ENCODE measurements at places on chromosomes 6 and 20. TPM values are rescaled to one million over a fixed set of nuclear protein-coding genes. Genes with fewer than 3 reads are reported as not detected.

NUDT3 gene
- 37.1 TPM for total RNA-seq

DNA sequence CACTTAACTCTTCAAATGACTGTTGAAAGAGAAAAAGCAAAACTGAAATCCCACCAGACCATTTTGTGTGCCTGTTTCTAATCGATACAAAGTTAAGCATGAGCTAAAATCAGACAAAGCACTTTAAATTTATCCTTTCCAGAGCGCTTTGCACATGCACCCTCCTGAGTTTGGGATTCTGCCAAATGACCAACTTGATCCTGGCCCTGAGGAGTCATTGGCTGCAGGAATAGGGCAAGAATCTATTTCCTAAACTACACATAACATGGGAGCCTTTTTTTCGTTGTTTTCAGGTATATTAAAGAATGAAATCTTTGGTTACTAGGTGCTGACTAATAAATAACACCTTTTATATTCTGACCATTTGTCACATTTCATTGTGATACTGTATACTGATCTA is 23.8 kb upstream of the MTHFD1L start:
- no peaks in the 10 kb centered on the region for H3K27me3 ChIP-seq
- no peaks in the 10 kb centered on the region for H3K36me3 ChIP-seq
- no peak overlapping the region for H3K27ac ChIP-seq
- DNase-seq, result no peak
- no peaks in the 10 kb centered on the region for H3K4me1 ChIP-seq
- H3K4me3 ChIP-seq, result no peak overlapping the region

RNF39 gene
- total RNA-seq, result not detected

PREX1 gene
- total RNA-seq, result 37.1 TPM

ZNF311 gene
- 1.7 TPM for total RNA-seq

DNA sequence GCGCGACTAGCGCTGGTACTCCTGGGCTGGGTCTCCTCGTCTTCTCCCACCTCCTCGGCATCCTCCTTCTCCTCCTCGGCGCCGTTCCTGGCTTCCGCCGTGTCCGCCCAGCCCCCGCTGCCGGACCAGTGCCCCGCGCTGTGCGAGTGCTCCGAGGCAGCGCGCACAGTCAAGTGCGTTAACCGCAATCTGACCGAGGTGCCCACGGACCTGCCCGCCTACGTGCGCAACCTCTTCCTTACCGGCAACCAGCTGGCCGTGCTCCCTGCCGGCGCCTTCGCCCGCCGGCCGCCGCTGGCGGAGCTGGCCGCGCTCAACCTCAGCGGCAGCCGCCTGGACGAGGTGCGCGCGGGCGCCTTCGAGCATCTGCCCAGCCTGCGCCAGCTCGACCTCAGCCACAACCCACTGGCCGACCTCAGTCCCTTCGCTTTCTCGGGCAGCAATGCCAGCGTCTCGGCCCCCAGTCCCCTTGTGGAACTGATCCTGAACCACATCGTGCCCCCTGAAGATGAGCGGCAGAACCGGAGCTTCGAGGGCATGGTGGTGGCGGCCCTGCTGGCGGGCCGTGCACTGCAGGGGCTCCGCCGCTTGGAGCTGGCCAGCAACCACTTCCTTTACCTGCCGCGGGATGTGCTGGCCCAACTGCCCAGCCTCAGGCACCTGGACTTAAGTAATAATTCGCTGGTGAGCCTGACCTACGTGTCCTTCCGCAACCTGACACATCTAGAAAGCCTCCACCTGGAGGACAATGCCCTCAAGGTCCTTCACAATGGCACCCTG is 1.6 kb downstream of the TPBG start:
- H3K27me3 ChIP-seq, result no peaks in the 10 kb centered on the region
- no peak for DNase-seq
- H3K27ac ChIP-seq, result peak overlapping the region; percentile 91
- H3K36me3 ChIP-seq, result no peaks in the 10 kb centered on the region
- peak overlapping the region; percentile 71 for H3K4me3 ChIP-seq

NKX2-2 gene
- not detected for total RNA-seq

DNA sequence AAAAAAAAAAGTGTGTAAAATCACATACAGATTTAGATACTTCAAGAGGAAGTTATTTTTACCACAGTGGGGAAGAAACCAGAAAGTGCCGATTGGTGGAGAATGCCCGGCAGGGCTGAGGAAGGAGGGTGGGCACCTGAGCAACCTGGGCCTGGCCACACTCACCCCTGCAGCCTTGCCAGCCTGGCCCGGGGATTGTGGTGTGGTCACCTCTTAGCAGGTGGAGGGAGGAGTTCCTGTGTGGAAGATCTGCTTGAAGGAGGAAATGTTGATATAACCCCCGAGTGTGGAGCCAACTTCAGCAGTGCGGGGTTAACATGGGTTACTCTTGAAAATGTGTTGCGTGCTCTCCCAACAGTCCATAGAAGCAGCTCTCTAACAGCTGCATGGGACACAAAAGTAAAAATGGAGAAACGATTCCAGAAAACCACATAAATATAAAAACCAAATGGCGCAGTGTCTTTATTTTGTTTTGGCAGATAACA is 14.7 kb downstream of the UST start:
- DNase-seq, result no peak
- no peaks in the 10 kb centered on the region for H3K27me3 ChIP-seq
- H3K27ac ChIP-seq, result peak overlapping the region; percentile 60
- no peaks in the 10 kb centered on the region for H3K36me3 ChIP-seq
- peaks cover 35% of the 10 kb centered on the region for H3K4me1 ChIP-seq
- H3K4me3 ChIP-seq, result peak overlapping the region; percentile 26

GRCh38 chr6:70863343-70863742 is 93.5 kb downstream of the B3GAT2 start:
- H3K27me3 ChIP-seq, result no peaks in the 10 kb centered on the region
- H3K36me3 ChIP-seq, result peaks cover 4% of the 10 kb centered on the region
- H3K27ac ChIP-seq, result no peak overlapping the region
- H3K4me1 ChIP-seq, result no peaks in the 10 kb centered on the region

VPS16 gene
- total RNA-seq, result 35.1 TPM

DNA sequence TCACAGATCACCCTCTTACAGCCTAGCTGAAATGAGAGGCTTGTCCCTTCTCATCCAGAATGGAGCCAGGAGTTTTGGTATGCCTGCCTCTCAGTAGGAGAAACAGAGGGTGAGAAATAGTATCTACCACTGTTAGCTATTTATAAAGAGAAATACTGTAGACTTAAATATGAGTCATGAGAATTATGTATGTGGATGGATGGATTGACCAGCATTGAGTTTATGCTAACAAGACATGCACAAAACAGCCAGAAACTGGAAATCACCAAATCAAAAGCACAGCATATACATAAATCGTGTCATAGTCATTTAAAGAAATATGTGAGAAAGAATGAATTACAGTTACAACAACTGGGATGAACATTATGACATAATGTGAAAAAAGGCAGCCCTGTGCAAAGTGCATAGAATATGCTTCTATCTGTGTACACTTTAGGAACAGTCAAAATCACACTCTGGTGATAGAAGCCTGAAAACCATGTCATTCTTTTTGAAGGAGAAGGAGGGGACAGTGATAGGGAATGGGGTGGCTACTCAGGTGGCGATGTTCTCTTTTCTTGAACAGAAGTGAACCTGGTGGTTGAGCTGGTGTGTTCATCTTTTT is 79.8 kb upstream of the KIF25 start:
- H3K4me1 ChIP-seq, result no peaks in the 10 kb centered on the region
- H3K27ac ChIP-seq, result no peak overlapping the region

DNA sequence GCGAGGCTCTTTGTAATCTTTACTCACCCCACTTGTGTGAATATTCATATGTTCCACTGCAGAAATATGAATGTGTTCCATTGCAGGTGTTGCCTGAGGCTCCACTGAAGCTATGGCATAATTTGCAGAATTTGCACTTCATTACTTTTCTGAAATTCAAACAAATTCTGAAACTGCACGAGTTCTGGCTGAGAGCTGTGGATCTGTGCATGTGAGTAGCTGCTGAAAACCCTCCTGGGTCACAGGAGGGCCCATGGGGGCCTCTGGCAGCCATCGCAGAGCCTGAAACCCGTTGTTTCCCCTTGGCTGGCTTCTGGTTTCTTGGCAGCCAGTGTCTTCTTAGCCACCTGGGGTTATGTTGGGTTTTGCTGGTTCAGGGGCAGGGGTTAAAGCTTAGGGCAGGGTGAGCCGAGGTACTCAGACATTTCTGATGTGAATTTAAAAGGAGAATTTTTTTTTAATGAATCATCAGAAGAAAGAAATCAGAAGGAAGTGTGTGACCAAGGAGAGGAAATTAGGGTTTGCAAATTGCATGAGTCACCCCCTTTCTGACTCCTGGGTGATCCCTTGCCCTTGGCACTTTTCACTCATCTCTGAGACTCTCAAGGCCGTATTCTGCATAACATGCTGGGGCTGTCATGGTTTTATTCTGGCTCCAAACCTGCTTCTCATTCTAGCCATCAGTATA is 40.6 kb downstream of the TOX2 start:
- DNase-seq, result no peak
- no peaks in the 10 kb centered on the region for H3K36me3 ChIP-seq
- no peak overlapping the region for H3K4me3 ChIP-seq
- H3K27ac ChIP-seq, result peak overlapping the region; percentile 57
- H3K4me1 ChIP-seq, result peaks cover 73% of the 10 kb centered on the region
- H3K27me3 ChIP-seq, result no peaks in the 10 kb centered on the region

Measured in esophagus muscularis mucosa (tissue), 4 donors.